ENCODE measurements at places on chromosomes 5 and 9.

DNA sequence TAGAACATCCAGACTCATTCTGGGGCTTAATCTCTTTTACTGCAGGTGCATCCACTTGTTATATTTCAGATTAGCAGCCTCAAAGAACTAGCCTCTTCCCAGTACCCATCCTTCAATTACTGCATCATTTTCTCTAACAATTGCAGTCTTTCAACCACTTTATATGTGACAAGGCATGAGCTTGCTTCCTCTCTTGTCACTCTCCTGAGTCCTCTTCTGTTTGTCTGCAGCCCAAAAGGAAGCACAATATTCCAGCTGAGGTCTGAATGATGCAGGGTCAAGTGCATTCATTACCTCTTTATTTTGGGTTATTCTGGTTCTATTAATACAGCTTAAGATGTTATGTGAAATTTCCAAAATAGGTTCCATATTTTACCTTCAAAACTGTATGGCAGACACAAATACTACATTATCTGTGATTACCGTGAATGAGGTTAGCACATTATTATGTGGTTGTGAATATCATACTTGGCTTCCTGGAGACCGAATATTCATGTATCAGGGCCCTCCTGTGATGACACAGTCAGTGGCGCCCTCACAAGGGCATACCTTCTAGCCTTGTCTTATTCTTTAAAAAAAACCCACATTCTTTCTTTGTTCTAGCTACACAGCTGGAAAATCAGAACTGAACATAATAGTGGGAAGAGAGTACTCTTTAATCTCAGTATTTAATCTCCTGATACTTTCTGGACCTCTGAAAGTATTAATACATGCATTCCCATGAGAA lies 323.8 kb downstream of the PDE4D start:
- DNase-seq = no peak

- DNase-seq = no peak
Measured at GRCh38 chr9:121261755-121262154, 6.2 kb upstream of the GSN start.

GRCh38 chr9:78003730-78004129 lies 27.9 kb downstream of the GNAQ start:
- no peak for DNase-seq

DNA sequence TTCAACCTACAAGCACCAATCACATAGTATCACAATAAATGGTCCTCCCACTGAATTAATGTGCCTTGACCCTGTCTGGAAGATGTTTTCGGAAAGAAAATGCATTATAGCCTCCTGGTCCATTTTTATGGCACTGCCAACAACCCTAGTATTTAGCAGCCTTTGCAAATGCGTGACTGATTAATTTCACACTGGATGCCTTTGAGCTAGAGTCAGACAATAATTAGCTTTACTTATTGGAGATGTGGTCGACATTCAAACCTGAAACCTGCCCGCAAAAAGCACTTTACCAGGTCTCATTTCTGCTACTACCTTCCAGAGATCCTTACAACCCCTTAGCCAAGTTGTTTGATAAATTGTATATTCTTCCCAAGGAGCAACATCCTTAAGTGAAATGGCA lies 119.3 kb upstream of the DPYSL3 start:
- no peak for DNase-seq

DNA sequence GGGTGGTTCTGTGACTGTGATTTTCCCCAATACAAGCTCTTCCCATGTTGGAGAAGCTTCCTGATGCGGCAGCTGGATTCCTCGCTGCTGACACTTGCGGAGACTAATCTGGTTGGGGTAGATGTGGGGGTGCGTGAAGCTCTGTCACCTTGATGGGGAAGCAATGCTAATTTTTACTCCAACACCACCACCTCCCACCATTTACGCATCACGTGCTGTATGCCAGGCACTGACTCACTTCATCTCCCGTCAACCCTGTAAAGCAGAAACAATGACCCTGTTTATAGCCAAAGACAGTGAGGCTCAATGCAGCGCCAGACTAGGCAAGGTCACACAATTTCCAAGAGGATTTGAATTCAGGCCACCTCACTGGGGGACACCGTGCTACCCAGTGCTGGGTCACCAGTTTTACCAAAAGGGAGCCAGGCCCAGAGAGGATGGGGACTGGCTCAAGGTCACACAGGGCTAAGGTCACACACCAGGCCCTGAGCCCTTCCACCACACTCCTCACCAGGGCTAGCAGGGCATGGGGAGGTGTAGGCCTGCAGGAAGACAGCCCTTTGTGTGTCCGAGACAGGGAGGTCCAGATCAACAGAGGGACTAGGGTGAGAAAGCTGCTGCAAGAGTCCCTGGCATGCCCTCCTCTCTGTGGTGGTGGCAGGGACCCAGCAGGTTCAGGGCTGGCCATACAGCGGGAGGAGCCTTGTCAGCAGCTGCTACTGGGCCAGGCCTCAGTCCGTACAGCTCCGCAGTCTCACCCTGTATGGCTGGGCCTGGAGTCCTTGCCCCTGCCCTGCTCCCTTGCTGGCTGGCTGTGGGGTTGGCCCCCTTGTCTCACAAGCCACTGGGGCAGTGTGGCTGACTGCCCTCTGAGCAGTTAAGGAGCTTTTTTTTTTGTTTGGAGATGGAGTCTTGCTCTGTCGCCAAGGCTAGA lies 3.3 kb downstream of the STKLD1 start:
- no peak for DNase-seq

GRCh38 chr5:181186986-181187499 lies 18.0 kb downstream of the TRIM7 start:
- no peak for DNase-seq

DNA sequence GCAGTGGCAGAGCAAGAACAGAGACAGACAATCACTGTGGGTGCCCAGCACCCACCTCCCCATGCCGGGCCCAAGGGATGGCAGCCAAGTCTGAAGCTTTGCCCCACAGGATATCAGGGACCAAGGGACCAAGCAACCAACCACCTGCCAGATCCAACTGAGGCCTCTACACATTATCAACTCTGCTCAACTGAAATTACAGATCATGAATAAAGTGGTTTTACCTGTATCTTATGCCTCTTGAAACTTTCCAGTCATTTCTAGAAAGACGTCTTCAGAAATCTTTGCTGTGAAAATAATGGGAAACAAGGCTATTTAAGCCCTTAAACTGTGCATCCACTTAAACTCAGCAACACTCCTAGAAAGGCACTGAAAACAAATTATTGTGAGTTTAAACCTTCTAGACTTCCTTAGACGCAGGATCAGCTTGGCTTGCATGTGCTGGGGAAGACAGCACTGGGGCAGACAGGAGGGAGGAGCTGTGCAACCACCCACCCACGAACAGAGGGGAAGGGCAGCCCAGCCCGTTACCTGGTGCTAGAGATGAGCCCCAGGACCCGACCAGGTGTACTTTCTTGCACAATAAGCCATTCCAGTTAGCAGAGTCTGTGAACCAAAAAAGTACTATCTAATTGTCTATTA lies 80.0 kb downstream of the SEMA4D start:
- no peak for DNase-seq

- DNase-seq = peak; percentile 76
Measured at GRCh38 chr5:37839407-37840052, at the start of gene GDNF. GDNF (minus strand) TSS chr5:37840041; CDS start chr5:37834796, 5,245 bp downstream.

DNA sequence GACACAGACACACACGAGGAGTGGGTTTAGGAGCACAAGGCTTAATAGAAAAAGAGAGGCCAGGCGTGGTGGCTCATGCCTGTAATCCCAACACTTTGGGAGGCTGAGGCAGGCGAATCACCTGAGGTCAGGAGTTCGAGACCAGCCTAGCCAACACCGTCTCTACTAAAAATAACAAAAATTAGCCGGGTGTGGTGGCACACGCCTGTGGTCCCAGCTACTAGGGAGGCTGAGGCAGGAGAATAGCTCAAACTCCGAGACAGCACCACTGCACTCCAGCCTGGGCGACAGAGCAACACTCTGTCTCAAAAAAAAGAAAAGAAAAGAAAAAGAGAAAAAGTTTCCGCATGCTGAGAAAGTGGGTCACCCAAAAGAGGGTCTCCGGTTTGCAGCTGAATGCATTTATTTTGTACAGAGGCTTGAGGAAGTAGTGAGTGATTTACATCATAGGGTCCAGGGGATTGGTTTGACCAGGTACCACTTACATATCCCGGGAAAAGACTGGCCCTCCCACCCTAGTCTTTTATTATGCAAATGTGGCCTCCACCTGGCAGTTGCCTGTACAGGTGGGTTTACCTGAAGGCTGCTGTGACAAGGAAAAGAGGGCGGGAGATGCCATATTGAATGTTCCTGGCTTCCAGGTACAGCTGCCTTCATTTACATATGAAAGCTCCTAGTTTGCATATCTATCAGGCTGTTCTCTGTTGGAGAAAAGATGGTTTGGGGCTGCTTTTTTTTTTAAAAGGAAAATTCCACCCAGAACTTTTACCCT lies 366.2 kb upstream of the GRAMD2B start:
- no peak for DNase-seq

DNA sequence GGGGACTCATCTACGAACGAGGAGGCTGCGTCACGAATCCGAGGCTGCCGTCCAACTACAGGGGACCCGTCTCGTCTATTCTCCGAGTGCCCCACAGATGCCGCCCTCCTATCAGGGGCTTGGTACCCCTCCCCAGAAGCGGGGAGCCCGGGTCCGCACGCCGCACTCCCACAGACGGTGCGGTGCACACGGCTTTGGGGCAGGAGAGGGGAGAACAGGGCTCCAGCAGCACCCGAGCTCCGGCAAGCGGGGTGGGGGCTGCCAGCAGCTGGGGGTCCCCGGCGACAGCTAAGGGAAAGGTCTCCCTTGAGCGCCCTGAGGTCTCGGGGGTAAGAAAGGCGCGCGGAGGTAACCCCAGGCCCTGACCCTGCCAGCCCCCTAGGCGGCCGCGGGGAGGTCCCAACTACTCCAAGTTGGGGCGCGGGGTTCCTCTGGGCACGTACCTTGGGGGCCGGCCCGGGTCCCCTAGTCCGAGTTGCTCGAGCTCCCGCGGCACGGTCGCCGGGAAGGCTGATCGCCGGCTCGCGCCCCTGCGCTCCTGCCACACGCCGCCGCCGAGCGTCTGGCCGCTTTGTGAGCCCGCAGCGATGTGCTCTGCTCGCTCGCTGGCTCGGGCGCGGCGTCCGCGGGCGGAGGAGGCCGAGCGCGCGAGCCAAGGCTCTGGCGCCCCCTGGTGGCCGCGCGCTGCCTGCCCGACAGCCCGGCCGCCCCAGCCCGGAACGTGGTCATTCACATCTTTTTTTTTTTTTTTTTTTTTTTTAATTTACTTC lies at the start of gene SPOCK1:
TSS of gene SPOCK1 (minus strand) at position 591 of the 770 bp plus-strand sequence.
- peak; percentile 79 for DNase-seq

DNA sequence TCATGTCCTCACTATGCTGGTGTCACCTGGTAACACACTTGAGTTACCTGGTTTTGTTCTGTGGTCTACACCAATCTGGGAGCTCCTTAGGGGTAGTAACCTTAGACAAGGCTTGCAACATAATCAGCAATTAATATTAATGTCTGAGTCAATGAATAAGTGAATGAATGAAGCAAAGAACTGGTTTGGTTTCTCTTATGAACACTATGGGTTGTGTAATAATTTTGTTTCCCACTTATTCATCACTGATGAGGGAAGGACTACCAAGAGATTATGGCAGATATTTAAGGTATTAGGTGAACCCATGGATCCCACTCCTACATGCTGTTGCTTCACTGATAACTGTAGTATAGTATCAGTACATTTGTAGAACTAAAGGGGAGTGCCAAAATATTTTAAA lies 116.0 kb downstream of the SLC12A2 start:
- no peak for DNase-seq

GRCh38 chr5:100846772-100847171 lies 56.3 kb downstream of the ST8SIA4 start:
- peak; percentile 41 for DNase-seq

GRCh38 chr5:143471041-143471509 lies 67.6 kb upstream of the NR3C1 start:
- DNase-seq = peak; percentile 83

GRCh38 chr5:123690821-123691220 lies 178.8 kb downstream of the CSNK1G3 start:
- DNase-seq = peak; percentile 81

DNA sequence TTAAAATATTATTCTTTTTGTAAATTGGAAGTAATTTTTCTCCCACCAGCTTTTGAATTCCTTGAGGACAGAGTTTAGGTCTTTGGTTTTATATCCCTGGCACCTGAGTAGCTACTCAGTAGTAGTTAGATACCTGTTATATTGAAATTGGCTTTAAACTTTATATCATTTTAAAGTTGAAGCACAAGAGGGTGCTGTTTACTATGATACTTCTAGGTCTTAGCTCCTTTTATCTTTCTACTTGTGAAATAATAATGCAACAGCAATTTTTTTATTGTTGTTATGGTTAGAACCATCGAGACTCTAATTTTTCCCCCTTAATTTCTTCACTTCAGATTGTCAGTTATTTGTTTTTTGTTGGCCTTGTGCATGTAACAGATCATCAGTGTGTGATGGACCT lies 46.3 kb downstream of the AP3S1 start:
- peak; percentile 12 for DNase-seq

Data from fibroblast of skin of right biceps (primary cell).